ENCODE measurements at places on chromosomes 11 and 22.
A peak's percentile ranks its signal among the peaks of the same experiment; 100 is the strongest.

GRCh38 chr22:38802671-38803121 is 8.8 kb upstream of the DNAL4 start:
- no peak for DNase-seq

DNA sequence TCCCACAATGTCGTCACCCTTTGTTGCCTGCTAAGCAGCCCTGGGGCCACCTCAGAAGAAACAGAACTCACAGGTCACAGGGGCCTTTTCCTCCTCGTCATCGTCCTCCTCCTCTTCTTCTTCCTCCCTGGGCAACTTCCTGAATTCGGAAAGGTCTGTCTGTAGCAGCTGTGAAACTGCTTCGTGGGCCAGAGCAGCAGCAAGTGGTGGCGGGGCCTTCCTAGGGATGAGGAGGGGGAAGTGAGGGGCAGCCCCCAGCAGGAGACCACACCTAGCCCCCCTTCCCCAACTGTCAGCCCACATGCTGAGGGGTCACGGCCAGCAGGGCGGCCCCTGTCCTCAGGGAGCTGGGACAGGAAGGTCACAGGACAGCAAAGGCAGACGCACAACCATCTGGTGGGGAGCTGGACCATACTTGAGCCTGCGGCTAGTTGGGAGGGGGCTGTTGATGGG is 13.2 kb downstream of the PPM1F start:
- DNase-seq, result no peak

DNA sequence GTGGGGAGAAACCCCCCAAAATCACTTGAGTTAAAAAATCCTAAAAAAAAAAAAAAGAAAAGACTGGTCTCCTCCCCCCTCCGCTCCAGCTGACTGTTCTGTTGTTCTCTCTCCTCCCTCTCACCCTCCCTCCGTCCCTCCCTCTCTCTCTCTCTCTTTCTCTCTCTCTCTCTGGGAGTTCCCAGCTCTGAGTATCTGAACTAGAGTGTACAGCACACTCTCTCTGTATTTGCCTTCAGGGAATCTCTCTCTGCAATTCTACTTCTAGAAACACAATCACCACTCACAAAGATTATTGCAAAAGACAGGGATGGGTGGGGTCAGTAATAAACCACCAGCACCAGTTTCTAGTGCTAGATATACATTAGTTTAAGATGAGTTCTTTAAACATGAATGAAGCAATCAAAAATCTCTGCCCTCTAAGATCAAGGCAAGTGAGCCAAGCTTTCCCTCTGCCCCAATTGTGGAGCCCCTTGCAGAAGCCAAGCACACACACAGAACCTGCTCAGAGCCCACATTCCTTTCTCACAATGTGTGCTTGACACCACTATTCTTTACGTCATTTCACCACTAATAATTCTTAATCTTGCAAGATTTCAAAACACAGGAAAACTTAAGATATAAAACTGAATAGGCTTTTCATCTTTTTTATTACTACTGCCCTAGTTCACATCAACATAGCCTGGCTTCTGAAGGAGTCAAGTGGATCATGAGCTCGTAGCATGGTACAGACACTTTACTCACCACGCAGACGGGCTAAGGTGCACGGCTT is 133.5 kb downstream of the RBFOX2 start:
- no peak for DNase-seq

DNA sequence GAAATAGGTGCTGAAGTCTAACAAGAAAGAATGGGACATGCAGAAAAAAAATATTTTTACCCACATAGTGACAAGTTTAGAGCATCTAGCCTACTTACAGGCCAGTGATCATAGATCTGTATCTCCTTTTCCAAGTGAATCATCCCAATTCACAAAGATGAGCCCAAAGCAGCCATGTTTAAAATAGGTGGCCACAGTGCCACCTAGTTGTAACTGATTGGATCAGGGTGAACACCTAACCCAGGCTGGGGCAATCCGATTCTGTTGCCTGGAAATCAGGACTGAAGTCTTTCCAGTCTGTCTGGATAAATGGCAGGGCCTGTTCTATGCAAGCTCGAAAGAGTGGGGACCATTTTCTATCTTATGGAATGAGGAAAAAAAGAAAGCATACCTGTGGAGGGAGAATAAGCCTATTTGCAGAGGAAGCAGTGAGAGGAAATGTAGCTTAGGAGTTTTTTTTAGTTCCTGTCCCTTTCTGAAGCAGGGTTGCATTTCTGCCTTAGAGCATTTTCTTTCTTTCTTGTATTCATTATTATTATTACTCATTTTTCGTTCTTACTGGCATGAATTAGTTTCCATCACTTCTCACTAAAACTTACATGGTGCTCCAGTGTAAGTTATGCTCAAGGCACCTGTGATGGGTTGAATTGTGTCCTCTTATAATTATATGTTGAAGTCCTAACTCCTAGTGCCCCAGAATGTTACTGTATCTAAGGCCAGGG is 113.2 kb upstream of the RAG2 start:
- DNase-seq, result no peak

DNA sequence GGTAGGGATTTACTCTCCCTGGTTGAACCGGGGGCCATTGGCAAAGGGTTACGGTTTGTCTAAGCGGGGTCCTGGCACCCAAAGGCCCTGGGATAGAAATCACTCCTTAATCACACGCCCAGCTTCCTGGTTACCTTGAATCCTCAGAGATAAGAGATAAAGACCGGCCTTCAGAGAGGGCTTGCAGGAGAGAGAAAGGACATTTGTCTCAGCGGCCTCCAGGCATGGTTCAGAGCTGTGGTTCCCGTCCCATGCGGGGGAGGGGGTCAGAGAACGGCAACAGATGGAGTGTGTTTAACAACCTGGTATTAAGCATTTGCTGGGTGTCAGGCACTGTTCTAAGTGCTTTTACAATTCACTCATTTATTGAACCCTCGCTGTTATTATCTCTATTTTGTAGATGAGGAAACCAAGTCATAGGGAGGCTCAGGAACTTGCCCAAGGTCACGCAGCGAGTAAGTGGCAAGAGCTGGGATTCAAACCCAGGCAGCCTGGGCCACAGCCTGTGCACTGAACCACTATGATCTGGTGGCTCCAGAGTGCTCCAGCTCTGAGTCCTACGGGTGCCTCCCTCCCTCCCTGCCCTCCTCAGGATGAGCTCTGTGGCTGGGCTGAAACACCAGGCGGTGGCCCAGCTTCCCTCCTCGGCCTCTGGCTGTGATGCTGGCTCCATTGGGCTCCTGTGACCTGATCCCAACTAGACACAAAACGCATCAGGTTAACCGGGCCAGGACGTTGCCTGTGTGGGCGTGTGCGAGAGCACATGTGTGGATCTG is 18.6 kb downstream of the LRRC10B start:
- DNase-seq, result no peak

GRCh38 chr11:105130189-105130813 is 9.3 kb downstream of the CARD18 start:
- no peak for DNase-seq

GRCh38 chr22:50728523-50728931 is 9.5 kb upstream of the ACR start:
- DNase-seq, result no peak

- no peak for DNase-seq
These were observed 35.3 kb upstream of the EP300 start for GRCh38 chr22:41057076-41057475.

DNA sequence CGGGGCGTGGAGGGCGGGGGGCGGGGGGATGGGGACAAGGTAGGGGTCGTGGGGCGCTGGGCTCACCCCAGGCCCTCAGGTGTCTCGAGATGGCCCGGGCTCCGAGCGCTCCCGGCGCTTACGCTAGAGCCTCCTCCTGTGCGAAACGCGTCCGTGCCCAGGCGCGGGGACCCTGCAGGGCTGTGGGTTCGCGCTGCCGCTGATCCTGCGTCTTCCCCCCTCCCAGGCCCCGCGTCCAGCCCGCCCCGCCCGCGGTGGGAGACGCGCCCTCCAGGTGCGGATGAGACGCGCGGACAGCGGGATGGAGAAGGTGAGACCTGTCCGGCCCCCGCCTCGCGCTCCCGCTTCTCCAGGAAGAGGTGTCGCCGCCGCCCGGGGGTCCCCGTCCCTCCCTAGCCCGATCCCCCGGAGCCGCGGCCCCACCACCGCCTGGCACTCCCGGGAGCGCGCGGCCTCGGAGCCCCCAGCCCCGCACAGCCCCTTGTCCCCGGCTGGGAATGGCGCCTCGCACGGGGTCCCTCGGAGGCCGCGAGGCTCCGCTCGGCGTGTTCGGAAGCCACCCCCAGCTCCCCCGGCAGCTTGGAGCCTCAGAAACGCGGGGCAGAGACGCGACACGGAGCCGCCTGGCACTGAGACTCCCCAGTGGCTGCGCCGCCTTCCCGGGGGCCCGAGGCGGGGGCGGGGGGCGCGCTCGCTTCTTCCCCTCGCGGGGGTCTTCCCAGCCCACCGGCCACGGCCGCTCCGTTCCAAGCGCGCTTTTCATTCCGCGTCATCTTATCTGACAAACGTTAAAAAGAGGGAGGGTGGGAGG is 27.6 kb upstream of the TOLLIP start:
- no peak for DNase-seq

DNA sequence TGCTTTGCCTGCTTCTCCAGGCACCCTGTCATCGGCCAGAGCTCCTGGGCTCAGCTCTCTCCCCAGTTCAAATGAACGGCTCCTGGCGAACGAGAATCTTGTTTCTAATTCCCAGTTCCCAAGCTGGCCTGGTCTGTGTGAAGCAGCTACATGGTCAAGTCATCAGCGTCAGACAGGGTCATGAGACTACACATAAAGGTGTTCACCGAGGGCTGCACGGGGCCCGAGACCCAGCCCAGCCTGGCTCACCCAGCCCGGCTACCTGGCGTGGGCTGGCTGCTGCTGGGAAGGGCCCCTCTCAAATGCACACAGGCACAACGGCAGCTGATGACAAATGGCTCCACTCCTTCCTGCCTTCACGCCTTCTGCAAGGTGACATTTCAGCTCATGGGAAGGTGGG is 14.6 kb upstream of the CELSR1 start:
- no peak for DNase-seq

DNA sequence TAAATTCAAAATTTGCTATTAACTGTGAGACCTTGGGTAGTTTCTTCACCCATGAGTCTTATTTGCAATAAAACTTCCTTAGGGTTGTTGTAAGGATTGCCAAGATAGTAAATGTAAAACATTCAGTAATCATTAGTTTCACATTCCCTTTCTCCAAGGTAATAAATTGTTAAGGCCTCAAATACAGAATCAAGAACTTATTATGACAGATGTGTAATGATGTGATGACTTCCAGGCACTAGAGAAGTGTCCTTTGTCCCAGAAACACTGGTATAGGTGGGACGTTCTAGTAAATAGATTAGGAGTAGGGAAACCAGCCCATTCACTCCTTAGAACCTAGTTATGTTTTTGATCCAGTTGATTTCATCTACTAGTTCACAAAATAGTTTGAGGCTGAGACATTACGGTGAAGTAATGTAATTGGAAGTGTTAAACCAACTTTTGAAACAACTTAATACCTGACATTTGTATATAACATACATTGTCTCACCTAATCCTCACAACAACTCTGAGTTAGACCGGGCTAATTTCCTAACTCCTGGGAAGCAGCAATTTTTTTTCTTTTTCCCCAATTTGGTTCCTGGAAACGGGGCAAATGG is 25.5 kb downstream of the CTNND1 start:
- no peak for DNase-seq

- no peak for DNase-seq
These were observed 33.7 kb downstream of the PICALM start for GRCh38 chr11:86035164-86035563.

GRCh38 chr11:67999201-67999629 is 4.7 kb downstream of the UNC93B1 start:
- DNase-seq, result no peak

- no peak for DNase-seq
These were observed 13.5 kb upstream of the VWA5A start for GRCh38 chr11:124101737-124102136.

- no peak for DNase-seq
These were observed 139.3 kb downstream of the MYO18B start for GRCh38 chr22:25881210-25881755.

- DNase-seq, result peak; percentile 11
These were observed 406.7 kb downstream of the TBC1D22A start for GRCh38 chr22:47168900-47169800.

DNA sequence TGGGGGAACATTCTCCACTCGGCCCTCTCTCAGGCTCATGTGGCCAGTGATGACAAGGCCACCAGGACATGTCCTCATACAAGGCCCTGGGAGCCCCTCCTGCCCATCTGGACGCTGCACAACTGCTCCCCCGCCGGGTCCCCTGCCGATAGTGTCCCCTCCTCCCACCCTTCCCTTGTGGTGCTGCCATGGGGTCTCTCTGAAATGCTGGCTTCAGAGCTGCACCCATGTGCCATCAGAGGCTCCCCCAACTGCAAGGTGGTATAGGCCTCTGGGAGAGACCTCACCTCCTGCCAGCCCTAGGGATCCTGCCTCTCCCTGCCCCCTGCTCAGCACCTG is 113.0 kb downstream of the KCNQ1OT1 start:
- no peak for DNase-seq

- DNase-seq, result no peak
These were observed 29.5 kb upstream of the ANO5 start for GRCh38 chr11:22163394-22163797.

- DNase-seq, result no peak
These were observed 6.9 kb upstream of the SHISAL1 start for GRCh38 chr22:44319685-44320084.

DNA sequence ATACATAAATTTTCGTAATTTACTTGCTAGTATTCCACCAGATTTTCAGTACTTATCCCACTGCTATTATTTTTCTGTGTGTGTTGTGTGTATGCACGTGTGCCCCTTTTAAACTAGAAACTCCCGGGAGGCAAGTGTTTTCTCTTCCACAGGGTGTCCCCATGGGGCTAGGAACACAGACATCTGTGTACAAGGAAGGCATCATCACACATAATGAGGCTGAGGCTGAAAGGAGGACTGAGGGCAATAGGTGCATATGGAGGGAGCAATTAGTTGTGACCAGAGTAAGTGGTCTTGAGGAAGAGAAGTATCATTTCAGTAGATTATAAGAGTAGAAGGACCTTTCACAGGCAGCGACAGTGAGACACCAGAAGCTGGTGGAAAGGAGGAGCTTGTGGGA is 2.1 kb upstream of the DPAGT1 start:
- DNase-seq, result no peak

GRCh38 chr11:97544431-97544830 is 1154.6 kb downstream of the JRKL start:
- DNase-seq, result no peak

DNA sequence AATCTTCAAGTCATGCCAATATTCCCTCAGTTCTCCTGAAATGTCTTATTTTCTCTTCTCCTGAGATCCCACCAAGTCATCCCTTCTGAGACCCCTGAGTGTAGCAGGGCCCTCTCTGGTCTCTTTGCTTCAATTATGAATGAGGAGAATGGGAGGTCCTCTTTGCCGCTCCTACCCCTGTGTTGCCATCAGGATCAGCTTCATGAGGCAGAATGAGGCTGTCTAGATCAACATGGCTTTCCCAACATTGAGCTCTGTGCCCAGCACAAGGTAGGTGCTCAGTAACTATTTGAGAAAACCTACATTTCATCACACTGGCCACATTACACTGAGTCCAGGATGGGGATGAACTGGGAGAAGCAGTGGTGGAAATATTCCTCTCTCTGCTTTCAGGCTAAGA is 107.2 kb downstream of the ZNF280B start:
- DNase-seq, result no peak

- no peak for DNase-seq
These were observed 194.0 kb downstream of the LARGE1 start for GRCh38 chr22:33726294-33726734.
